Activated naive CD4-positive, alpha-beta T cell (primary cell): ENCODE measurements at places on chromosomes 6 and 20.

- no peak for DNase-seq
These were observed 192.2 kb upstream of the LRFN2 start for GRCh38 chr6:40779409-40779808.

- no peak for DNase-seq
These were observed at the start of gene RFX6 for GRCh38 chr6:116876635-116877611. RFX6 (plus strand) TSS chr6:116877242; CDS start chr6:116877276, 34 bp downstream.

DNA sequence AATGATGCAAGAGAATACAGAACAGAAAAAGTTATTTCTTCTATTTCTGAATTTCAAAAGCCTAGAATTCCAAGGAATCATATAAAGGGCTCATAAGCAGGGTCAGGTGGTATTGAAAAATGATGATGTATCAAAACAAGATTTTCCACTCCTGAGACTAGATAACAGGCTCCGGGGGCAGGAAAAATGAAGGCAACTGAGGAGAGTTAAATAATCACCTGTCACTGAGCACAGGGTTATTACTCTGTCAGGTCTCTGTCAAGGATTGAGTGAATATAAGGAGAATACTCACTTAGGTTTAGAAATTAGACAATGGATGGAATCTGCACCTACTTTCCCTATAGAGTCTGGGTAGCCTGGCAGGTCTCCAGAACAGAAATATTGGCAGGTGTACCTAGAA, 76.1 kb upstream of the KHDRBS2 start:
- DNase-seq = no peak

DNA sequence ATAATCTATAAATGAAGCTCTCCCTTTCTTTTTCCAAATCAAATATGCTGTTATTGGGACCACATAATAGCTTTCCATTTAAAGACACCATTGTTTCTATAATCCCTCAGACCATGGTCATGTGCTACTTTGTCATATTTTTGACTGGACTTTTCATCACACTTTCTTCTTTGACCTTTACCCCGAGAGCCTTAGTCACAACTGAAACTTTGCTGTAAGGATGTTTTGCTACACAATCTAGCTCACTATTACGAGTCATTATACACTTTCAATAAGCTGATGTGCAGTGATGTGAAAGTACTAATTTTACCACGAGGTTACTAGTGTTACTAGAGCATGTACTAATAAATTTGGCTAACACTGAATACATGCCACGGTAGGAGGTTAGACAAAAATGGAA, 367.2 kb upstream of the RUNX2 start:
- no peak for DNase-seq

DNA sequence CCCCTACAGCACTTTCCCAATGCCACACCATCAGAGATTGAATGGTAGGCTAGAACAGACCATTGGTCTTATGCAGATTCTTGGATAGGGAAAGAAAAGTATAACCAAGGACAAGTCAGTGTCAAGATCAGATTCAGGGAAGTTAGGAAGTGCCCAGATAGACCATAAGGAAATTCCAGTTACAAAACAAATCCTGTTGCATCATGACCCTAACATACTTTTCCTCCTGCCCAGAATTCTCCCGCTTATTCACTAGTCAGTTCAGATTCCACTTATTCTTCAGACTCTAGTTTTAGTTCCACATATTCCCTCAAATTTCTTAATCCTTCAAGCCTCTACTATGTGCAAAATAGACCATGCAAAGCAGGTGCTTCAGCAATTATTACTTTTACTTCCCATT, 20.7 kb downstream of the METTL24 start:
- no peak for DNase-seq

- no peak for DNase-seq
These were observed 208.6 kb upstream of the MCHR2 start for GRCh38 chr6:100202417-100203194.

DNA sequence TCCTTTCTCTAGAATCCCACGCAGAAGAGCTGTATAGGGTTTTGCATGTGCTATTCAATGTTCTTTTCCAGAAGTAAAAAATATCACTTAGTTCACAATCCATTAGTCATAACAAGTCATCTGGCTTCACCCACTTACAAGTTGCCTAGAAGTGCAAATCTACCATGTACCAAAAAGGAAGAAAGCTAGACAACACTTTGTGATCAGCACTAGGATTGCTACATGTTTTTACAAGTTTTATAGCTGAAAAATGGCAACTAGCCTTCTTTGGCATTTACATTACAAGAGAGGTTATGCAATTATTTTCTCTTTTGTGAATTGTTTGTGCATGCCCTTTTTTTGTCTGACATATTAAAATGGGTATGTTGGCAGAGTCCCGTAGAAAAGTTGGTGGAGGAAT, 85.6 kb upstream of the PTPRK start:
- no peak for DNase-seq

- DNase-seq = no peak
These were observed 549.5 kb upstream of the JARID2 start for GRCh38 chr6:14696367-14696766.

DNA sequence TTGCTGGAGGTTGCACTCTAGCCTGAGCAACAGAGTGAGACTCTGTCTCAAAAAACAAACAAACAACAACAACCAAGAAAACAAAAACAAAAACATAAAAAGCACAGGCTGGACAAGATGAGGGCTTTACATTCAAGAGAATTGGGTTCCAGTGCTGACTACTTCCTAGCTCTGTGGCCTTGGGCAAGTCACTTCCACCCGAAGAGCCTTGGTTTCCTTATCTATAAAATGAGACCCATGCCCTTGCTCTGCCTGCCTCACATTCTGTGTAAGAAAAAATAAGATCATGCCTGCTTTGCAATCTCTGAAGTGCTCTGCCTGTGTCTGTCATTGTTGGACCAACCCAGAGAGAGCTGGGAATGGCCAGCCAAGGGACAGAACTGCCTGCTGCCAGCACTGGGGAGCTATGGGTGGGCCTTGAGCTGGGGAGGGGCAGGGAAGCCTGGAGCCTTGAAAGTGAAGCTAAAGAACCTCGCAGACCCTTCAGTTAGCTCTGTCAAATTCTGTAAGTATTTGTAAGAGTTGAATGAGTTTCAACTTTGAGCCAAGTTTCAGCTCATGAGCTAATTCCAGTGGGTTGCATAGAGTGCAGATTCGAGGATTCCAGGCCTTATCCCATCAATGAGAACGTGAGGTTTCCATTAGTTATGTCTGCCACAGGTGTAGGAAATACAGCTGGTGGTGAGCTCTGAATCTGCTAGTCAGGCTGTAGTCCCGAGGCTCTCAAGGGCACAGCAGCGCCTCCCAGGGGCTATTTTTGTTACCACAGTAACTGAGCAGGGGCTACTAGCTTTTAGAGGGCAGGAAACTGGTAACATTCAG, 93.2 kb downstream of the DLGAP4 start:
- DNase-seq = no peak

- DNase-seq = no peak
These were observed 2.3 kb downstream of the SERPINB1 start for GRCh38 chr6:2839195-2839981.

DNA sequence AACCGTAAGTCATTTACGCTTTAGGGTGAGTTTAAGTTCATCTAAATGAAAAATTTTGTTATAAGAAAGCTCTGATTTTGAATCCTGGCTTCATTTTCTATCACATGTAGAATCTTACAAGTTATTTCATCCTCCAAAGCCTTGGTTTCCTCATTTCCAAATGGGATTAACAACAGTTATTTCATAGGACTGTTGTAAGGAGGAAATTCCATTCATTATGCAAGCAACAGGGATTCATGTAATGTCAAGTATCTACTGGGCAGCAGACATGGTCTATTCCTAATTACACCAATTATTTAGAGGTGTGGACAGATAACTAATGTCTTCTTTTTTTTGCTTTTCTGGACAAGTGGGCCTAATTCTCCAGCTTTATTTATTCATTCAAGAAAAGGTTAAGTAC, 154.0 kb downstream of the PDSS2 start:
- DNase-seq = no peak

GRCh38 chr6:106561686-106562405, 67.5 kb downstream of the RTN4IP1 start:
- no peak for DNase-seq

DNA sequence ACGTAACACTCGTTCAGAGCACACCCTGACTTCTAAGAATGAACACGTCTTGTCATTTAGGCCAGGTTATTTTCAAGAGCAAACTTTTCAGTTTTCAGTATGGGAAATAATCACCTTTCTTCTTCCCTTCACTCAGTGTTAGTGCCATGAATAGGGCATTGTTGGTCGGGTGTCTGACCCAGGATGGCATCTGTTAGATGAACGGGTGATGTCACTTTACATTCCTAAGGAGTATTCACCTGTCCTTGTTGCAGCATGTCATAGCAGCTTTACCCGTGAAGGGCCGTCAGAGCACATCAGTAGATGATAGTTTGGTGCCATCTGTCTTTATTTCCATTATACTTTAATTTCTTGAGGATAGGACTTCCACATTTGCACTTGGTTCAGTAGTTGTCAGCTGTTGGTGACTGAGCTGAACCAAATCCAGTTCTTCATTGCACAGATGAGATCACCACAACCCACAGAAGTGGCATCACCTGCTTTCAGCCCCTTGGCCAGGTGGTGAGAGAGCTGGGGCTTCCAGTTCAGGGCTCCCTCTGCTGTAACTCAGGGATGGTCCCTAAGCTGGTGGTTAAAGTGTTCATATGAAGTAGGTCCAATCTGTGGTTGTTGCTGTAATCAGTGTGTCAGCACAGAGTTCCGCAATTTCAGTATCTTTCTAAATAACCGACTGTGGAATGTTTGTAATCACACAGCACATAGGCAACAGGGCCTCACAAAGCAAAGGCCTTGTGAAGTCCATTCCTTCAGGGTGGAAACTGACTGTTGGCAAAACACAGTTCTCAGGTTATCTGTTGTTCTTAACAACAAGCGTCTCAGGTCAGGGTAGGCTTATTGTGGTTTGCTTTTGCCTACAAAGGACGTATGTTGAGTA, 68.2 kb downstream of the FAM120B start:
- DNase-seq = no peak

GRCh38 chr6:78854546-78854945, 12.8 kb upstream of the IRAK1BP1 start:
- no peak for DNase-seq

- DNase-seq = no peak
These were observed 76.3 kb downstream of the MRPL14 start for GRCh38 chr6:44050872-44051505.

GRCh38 chr20:47568019-47568418, 66.3 kb downstream of the NCOA3 start:
- DNase-seq = no peak

GRCh38 chr6:158068156-158068892, 86.7 kb downstream of the SYNJ2 start:
- DNase-seq = no peak

DNA sequence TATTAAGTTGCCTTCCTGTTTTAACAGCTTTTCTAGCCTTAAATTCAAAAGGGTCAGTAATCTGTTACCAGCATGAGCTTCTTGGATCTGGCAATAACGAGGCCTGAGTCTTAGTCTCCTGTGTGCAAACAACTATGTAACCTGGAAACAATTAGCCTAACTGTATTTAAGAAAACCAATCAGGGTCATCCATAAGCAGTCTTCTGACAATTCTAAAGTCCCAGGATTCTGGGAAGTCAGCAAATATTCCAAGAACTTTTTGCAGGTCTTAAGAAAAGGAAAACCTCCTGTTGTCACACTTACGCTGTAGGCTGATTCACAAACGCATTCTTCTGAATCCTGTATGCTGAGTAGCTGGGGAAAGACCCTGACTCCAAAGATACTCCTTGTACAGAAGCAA, 90.4 kb downstream of the COL12A1 start:
- DNase-seq = no peak

DNA sequence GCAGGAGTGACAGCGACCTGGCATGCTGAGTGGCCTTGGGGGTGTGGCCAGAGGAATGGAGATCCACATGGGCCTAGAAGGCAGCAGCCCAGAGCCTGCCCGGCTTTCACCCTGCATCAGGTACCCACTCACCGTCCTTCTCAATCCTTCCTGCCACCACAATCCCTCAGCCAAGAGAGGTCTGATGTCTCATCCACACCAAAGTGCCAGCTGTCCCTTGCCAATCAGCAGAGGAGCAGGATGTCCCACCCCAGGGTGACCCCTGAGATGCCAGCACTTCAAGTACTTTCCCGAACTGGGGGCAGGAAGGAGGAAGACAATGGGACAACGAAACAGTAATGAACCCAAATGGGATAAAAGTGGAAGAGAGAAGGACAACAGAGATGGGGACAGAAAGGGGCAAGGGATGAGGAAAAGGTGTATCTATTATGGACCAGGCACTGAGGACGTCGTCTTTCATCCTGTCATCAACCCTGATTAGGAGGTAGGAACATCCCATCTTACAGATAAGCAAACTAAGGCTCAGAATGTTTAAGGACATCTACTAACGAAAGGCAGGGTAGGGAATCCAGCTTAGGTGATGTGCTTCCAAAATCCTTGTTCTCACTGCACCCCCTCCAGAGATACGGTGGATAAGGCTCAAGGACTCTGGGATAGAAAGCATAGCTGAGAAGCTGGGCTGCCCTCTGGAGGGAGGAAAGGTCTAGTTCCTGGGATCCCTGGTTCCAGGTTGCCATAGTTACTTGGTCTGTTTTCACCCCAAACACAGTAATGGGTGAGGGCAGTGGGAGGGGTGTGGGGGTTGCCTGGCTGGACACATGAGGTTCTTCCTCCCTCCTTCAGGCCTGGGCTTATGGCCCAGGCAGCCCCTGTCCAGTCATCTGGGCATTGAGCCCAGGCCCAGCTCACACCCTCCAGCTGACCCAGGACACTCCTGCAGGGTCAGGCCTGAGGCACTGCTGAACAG, 4.5 kb upstream of the TNXB start:
- DNase-seq = no peak

GRCh38 chr6:1856381-1856780, 246.7 kb downstream of the FOXC1 start:
- no peak for DNase-seq

- DNase-seq = no peak
These were observed 123.8 kb upstream of the MTHFD1L start for GRCh38 chr6:150741633-150742200.

GRCh38 chr6:139161169-139161568, 26.3 kb downstream of the HECA start:
- peak; percentile 53 for DNase-seq

DNA sequence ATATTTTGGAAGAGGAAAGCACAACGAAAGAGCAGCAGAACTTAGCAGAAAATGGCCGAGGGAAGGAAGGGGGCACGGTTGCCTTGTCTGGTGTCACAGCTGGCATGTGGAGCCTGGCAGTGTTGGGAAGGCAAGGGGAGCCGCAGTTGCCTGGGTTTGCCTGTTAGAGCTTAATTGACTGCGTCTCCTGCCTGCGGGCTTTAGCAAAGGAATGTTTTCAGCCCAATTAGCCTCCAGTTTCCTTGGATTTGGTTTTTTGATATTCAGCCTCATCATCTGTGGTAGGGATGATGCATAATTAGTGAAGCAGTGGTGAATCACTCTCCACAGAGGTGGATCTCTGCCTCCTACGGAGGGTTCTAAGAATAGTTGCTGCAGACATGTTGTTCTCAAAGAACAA, 832.6 kb downstream of the QKI start:
- DNase-seq = no peak

GRCh38 chr6:44078827-44079671, 48.2 kb downstream of the MRPL14 start:
- DNase-seq = no peak

- no peak for DNase-seq
These were observed 54.3 kb upstream of the CNR1 start for GRCh38 chr6:88220493-88220892.

- no peak for DNase-seq
These were observed 46.0 kb downstream of the ZFAND3 start for GRCh38 chr6:37865504-37865903.
